ENCODE measurements at places on chromosomes 4 and X. TPM values are rescaled to one million over a fixed set of nuclear protein-coding genes. Genes with fewer than 3 reads are reported as not detected.
A peak's percentile ranks its signal among the peaks of the same experiment; 100 is the strongest.

DNA sequence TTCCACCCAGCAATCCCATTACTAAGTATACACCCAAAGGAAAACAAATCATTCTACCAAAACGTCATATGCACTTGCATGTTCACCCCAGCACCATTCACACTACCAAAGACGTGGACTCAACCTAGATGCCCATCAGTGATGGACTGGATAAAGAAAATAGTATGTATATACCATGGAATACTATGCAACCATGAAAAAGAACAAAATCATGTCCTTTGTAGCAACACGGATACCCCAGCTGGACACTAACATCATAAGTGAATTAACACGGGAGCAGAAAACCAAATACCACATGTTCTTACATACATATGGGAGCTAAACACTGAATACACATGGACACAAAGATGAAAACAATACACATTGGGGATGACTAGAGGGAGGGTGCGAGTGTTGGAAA, 309.1 kb upstream of the KLF3 start:
- DNase-seq = no peak

DNA sequence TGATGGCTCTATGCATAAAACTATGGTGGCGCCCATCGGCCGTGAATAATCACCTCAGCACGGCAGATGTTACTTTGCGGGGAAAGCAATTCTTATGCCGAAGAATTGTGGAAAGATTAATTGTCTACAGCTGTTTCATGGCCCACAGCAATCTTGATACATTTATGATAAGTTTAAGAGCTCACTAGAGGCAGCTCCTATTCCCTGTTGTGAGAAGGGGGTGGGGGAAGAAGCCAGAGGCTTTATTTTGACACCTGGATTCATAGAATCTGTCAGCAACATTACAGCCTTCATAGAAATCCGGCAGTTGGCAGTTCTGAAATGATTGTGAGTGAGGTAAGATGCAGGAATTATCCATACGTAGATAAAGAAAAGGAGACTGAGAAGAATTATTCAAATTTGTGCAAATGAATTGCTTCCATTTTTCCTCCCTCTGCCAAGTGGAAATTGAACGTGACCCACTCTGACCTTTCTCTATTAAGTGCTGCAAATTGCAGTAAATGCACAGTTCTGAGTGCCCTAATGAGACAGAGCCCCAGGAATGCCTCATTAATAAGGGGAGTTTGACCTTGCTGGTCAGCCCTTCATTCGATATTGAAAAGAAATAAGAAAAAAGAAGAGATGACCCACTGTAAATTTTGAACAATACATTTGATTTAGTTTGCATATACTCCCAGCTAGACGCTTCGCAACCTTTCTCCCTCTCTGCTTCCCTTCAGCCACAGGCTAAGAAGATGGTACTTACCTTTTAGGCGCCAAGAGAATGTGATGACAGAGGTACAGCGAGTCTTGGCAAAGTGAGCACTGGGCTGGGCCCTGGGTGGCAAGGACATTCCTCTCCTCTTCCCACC, 188.8 kb downstream of the GPAT3 start:
- DNase-seq = no peak

DNA sequence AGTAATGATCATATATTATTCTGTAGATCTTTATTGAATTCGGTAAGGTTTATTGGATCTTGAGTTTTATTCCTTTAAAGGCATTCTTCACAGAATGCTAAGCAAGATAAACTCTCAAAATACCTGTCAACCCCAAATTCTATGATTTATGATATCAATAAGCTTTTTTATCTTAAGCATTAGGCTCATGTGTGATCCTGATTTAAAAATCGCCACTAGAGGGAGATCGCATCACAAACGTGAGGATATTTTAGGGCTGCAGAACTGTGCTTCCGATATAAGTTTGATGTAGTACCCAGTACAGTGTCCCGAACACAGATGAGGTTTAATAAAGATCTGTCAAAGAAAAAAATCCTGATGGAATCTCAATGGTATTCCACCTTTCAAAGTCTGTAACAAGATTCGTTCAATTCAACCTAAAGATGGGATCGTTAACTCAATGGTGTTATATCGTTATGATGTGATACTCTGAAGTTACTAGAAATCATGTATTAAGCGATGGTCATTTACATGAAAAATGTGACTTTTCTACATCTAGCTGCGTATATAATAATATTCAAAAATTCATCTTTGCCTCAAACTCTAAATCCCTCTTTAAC, 169.0 kb downstream of the CORIN start:
- no peak for DNase-seq

Gene SYN1
- total RNA-seq = 11.1 TPM

- DNase-seq = no peak
Observed at GRCh38 chr4:168847771-168848502, 162.1 kb downstream of the CBR4 start.

GRCh38 chr4:155569960-155570515, 96.6 kb upstream of the GUCY1A1 start:
- no peak for DNase-seq

- DNase-seq = no peak
Observed at GRCh38 chrX:39536211-39536610, 561.5 kb downstream of the BCOR start.

DNA sequence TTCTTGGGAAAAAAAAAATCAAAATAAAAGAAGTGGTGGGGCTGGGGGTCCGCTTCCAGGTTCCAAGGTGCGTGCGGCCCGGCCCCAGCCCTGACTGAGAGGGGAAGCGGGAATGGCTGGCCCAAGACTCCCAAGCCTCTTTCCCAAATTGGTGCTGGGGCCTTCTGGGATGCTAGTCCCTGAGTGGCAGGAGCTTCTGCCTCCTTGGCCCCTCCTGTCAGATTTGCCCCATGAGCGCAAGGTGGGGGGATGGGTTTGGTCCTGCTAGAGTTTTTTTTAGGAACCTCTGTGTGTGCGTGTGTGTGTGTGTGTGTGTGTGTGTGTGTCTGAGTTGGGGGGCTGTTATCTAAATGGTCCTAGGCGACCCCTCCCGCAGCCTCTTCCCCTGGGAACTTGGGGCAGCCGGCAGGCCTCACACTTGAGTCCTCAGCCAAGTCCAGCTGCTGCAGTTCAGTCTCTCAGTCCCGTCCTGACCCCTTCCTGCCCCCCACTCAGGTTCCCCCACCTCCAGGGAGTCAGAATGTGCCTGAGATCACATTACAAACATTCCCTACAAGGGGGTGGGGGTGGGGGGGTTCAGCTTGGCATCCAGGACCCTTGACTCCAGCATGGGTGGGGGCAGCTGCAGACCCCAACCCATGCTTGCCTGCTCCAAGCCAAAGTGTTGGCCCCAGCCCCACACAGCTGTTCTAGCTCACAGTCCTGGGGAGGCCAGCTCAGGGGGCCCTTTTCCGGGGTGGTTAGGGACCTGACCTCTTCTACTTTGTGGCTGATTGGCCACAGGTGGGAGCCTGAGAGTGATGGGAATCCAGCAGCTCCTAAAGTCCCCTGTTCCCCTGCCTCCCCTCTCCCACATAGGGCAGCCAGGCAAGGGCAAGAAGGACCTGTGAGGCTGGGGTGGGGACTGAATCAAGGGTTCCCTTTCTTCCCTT, 4.0 kb downstream of the EFNB1 start:
- no peak for DNase-seq

GRCh38 chr4:84237008-84237407, 262.1 kb downstream of the NKX6-1 start:
- no peak for DNase-seq

Gene SPARCL1
- total RNA-seq = 500 TPM

DNA sequence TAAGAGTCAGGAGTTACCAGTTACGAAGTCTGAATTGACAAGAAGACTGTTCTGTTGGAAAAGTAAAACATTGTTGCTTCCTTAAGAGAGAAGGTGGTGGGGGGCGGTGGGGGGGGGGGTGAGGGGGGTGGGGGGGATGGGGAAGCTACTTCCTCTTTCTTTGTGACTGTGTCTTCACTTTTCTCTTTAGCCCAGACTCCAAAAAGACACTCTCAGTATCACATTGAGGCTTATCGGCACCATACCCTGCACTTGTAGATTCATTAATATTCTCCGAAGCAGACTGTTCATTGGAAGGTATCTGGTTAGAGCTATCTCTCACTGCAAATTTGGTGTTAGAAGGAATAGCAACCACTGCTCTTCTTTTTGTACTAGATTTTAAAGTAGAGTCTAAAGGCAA, 94.5 kb upstream of the IL13RA1 start:
- DNase-seq = no peak

GRCh38 chr4:145566768-145567167, 52.4 kb upstream of the MMAA start:
- DNase-seq = peak; percentile 25

DNA sequence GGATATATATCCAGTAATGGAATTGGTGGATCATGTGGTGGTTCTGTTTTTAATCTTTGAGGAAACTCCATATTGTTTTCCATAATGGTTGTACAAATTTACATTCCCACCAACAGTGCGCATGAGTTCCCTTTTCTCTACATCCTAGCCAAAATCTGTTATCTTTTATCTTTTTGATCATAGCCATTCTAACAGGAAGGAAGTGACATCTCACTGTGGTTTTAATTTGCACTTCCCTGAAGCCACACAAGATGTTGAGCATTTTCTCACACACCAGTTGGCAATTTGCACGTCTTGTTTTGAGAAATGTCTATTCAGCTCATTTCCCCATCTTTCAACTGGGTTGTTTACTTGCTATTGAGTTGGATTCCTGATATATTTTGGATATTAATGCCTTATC, 194.9 kb downstream of the CBLL2 start:
- DNase-seq = no peak

- no peak for DNase-seq
Observed at GRCh38 chr4:114398410-114398809, 200.2 kb upstream of the UGT8 start.

Gene IL2
- not detected for total RNA-seq

GRCh38 chr4:139582044-139582443, 26.0 kb upstream of the SETD7 start:
- no peak for DNase-seq

DNA sequence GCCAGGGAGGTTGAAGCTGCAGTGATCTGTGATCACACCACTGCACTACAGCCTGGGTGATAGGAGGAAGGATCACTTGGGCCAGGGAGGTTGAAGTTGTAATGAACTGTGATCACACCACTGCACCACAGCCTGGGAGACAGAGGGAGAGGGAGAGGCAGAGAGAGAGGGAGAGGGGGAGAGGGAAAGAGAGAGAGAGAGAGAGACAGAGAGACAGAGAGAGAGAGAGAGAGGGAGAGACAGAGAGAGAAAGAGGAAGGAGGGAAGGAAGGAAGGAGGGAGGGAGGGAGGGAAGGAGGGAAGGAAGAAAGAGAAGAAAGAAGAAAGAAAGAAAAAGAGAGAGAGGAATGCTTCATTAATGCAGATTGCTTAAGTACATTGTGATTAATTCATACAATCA, 15.2 kb upstream of the MAP9 start:
- no peak for DNase-seq

DNA sequence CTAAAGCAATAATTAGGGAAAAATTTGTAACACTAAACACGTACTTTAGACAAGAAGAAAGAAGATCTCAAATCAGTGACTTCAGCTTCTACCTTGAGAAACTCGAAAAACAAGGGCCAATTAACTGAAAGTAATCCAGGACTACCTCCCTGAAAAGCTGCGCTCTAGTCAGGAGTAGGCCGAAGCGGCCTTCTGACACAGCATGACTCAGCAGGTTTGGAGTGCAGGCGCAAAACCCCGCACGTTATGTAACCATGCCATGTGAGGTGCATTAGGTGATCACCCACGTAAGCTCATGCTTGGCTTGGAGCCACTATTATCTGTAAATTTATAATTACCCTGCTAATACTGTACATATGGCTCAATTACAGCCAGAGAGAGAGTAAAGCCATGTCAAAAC, 52.8 kb upstream of the CCDC149 start:
- no peak for DNase-seq

Gene AKAP14
- total RNA-seq = not detected

GRCh38 chrX:132957211-132958090, 978 bp downstream of the HS6ST2 start:
- DNase-seq = no peak

- DNase-seq = no peak
Observed at GRCh38 chrX:116277351-116278225, 107.0 kb downstream of the AGTR2 start.

Gene LRBA
- total RNA-seq = 16.9 TPM

- DNase-seq = peak; percentile 86
Observed at GRCh38 chrX:85003655-85004244, at the start of gene APOOL. APOOL (plus strand) TSS chrX:85003877; CDS start chrX:85003913, 36 bp downstream.

- DNase-seq = no peak
Observed at GRCh38 chr4:40401631-40402030, 66.5 kb downstream of the CHRNA9 start.

Gene DOK7
- 35.5 TPM for total RNA-seq

Gene FGA
- total RNA-seq = not detected

DNA sequence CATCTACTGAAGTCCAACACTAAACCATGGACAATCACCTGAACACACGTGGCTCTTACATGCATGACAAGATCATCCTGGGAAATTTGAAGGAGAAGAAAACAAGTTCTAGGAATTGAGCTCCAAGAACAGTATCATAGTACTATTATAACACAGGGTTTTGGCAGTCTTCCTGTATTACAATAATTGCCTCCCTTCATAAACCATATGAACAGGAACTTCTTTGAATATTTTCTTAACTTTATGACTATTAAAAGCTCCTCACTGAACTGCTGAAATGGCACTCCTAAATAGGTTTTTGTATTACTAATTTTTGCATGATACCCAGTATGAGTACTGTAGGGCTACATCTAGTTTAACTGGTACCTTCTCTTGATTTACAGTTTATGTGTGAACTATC, 130.0 kb downstream of the ZAR1 start:
- no peak for DNase-seq

GRCh38 chr4:7618361-7618760, 183.6 kb upstream of the PSAPL1 start:
- DNase-seq = no peak

- no peak for DNase-seq
Observed at GRCh38 chrX:9845578-9845952, 59.3 kb downstream of the SHROOM2 start.

DNA sequence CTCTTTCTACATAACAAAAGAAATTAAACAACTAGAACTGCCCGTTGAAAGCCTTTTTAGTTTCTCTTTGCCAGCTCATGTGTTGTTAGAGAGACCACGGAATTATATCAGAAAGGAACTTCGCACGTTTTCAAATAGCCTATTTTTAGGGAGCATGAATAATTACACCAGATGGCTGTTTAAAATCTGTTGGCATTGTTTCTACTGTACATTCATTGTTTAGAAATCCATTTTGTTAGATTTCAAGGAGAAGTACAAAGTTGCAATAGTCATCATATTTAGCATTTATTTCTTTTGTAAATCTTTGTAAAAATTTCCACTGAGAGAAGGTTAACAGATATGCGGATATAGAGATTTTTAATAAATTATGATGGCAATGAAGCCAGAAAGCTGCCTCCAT, 403.0 kb upstream of the HS3ST1 start:
- DNase-seq = no peak

GRCh38 chr4:20773144-20773997, 73.1 kb downstream of the PACRGL start:
- no peak for DNase-seq

DNA sequence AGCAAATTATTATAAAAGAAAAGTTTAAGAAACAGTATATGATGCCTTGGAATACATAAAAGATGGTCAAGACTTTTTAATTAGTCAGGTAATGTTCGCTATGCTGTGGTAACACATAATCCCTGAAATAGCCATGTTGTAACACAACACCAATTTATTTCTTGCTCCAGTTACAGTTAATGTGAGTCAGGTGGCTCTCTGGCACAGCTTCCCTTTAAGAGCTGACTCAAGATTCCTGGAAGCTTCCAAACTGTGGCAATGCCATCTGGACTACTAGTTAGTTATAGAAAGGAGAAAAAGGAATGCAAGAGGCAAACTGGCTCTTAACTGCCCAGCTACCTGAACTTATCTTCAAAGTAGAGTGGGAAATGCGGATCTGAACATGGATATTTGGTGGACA, 210.5 kb downstream of the CHM start:
- DNase-seq = no peak

Gene MAGED2
- total RNA-seq = 71.9 TPM

Gene WDR17
- 0.43 TPM for total RNA-seq

Gene FAM184B
- not detected for total RNA-seq
